ENCODE measurements at places on chromosomes 5 and 9.

DNA sequence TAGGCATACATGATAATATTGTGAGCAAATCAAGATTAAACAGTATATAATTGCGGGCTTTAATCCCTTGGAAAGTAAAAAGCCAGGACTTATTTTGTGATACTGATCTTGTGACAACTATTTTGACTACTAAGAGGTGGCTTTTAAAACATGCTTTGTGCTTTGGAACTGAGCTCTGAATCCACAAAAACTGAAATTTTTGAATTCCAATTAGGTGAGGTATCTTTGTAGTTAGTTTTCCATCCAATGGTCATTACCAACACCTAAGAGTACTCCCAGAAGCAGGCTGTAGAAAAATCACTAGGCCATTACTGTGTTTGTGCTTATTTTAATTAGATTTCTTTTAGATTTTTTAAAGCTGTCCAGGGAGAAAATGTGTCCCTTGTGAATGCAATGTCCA, 559.5 kb upstream of the WWC1 start:
- no peak for DNase-seq

- DNase-seq = no peak
These were observed 109.9 kb downstream of the DROSHA start for GRCh38 chr5:31421806-31422586.

DNA sequence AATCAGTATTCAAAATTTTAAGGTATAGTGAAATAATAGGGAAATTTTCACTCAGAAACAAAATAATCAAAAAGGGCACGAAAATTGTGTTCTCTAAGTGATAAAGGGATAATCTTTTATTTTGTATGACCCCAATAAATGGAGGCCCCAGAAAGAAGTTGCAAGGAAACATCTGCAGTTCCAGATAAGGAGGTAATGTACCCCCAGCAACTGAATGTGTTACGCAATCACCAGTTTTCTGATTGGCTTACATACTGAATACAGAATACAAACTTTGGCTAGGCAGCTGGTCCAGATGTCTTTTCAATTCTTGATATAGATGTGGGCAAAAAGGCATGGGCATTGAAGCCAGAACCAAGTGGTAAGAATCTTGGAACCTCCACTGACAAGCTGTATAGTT, 1.7 kb upstream of the TOPORS start:
- no peak for DNase-seq

GRCh38 chr9:32264170-32264864, 120.1 kb upstream of the ACO1 start:
- no peak for DNase-seq

DNA sequence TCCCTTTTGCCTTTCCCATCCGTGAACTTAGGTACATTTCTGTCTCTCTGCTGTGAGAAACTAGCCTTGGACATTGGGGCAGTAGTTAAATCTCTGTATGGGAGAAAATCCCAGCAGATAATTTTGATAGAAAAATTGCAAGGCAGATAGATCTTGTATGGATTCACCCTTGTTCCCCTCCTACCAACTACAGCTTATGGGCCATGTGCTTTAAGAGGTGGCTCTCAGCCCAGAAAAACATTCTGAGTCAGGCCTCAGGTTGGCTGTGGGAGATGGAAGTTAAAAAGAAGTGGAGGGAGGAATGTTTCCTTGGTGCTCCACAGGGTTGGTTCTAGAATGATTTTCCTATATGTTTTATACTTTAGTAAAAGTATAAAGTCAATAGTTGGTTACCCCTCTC, 1.4 kb upstream of the KDM3B start:
- DNase-seq = no peak

DNA sequence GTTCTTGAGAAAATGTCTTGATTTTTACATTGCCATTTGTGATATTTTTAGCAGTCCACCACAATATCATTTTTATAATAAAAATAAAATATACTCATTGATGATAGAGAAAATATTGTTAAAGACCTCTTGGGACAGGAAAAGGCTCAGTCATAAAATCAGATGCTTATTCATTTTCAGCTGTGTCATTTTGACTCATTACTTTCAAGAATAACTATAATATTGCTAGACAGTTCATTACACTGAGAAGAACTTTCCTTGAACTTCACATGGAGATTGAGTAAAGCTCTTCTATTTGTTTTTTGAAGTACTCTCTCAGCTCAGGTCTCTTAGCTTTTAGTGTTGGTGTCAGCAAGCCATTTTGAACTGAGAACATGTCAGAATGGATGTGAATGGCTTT, 8.5 kb upstream of the MEIKIN start:
- DNase-seq = no peak

- no peak for DNase-seq
These were observed 1.2 kb upstream of the SLC25A51 start for GRCh38 chr9:37905131-37905505.

GRCh38 chr9:37053684-37054362, 19.8 kb upstream of the PAX5 start:
- no peak for DNase-seq

GRCh38 chr5:43244823-43245565, 53.0 kb downstream of the NIM1K start:
- no peak for DNase-seq

DNA sequence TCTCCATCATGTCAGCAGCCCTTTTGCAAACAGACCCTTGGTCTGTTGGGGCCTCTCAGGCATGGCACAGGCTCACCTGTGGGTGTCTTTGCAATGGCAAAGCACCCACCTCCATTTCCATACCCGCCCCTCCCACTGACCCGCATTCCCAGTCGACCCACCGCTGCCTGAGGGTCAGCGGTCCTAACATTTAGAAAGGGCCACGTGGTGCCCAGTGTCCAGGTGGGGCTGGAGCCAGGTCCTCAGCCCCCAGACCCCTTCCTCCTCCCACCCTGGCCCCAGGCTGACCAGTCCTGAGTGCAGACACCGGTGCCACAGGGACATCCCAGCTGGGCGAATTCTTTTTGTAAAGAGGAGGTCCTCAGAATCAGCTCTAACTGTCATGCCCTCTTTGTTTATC, 43.3 kb upstream of the CEP72 start:
- DNase-seq = no peak

GRCh38 chr5:83118471-83118870, 41.1 kb downstream of the XRCC4 start:
- DNase-seq = no peak

DNA sequence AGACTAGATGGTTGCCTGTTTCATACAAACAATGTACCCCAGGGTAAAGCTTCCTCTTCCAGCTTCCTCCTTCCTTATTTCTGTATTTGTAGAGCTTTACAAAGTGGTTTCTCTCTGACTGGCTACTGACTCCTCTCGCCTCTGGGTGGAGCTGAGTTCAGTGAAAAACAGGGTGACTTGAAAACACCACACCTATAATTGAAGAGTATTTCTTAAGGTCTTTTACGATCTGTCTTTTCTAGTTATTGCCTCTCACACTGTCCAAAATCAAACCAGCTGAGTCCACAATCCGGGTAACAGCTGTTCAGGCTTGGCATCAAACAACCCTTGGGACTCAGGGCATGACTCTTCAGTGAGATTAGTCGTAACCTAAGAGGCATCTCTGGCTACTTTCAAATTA, 200.4 kb downstream of the ARRDC3 start:
- no peak for DNase-seq

- no peak for DNase-seq
These were observed 37.1 kb upstream of the PPARGC1B start for GRCh38 chr5:149693021-149693420.

DNA sequence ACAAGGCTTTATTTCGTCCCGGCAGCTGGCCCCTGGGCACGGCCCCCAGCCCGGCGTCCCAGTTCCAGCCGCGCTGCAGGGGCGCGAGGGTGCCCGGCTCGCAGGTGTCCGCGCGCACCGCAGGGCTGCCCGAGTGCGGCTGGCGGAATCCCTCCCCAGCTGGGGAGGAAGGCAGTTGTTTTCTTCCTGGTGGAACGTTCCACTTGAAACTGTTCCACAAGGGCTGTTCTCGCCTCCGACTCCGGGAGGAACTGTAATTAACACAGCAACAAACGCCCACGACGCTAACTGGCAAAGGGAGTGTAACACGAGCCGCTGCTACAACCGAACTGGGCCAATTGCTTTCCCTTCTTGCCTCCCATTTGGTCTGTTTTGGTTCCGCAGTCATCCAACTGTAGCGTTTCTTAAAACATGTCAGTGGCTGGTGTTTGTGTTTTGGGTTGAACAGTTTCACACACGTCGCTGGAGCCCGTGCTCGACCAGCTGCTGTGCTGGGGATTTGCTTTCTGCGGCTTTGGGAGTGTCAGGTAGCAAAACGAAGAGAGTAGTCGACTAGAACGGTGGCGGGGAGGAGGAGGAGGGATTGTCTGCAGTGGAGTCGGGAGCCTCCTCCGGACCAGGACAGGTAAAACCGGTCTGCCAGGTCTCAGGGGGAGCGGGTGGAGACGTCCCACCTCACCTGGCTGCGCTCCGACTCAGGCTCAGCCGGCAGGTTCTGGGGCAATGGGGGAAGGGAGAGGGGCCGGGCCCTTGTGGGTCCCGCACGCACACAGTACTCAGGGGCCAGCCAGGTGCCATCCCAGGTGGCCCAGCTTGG, 131.6 kb upstream of the NIPBL start:
- DNase-seq = no peak

DNA sequence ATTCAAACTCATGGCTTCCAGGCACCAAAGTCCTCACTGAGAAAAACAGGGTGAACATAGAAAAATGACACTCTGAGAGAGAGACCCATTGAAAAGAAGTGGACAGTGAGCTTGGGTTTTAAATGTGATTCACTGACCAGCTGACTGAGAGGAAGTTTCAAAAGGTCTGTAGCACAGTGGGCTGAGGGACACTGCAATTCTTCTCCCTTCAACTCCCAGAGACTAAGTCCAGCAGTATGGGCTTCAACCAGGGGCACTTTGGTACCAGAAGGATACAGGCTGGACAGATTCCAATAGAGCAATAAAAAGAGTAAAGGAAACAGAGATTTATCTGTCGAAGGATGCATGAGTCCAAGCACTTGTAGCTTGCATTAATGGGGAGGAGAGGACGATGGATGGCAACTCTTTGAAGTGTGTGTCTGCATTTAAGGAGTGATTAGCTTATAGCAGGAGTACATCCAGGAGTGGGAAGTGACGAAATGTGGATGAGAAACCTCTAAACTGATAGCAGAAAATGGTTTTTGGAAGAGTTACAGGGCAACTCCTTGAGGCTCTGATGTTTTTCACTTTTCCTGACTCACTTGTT, 117.0 kb upstream of the ANKRD55 start:
- no peak for DNase-seq

GRCh38 chr9:98312365-98312764, 56.9 kb upstream of the TBC1D2 start:
- DNase-seq = no peak

GRCh38 chr5:174409971-174410370, 314.4 kb upstream of the MSX2 start:
- DNase-seq = no peak
